H1 (cell line): ENCODE measurements at places on chromosomes 7 and 10.

GRCh38 chr10:33117230-33117629 lies 159.2 kb upstream of the ITGB1 start:
- no peak for DNase-seq

DNA sequence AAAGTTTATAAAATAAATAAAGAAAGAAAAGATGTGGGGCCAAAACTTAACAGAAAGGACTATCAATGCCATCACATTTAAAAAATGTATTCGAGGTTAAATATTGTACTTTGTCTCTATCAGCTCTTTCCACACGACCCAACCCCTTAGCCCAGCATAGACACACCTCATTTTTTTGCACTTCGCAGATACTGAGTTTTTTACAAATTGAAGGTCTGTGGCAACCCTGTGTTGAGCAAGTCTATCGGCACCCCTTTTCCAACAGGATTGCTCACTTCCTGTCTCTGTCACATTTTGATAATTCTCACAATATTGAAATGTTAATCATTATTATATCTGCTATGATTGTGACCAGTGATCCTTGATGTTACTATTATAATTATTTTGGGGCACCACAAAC lies 151.6 kb upstream of the TBX20 start:
- no peak for DNase-seq

DNA sequence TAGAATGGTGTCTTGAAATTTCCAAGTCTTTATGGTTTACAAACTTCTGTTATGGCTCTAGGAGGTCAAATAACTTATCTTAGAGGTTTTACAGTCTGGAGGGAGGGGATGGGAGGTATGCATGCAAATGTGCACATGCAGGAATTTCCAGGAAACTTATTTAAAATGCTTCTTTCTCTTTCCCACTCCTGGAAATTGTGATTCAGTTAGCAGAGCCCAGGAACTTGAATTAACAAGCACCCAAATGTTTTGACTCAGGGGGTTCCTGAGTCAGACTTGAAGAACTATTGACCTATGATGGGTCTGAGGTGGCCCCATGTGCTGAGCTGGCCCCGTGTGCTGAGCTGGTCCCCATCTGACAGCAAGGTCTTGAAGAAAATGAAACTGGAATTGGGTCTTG lies 669.4 kb downstream of the INHBA start:
- no peak for DNase-seq

- no peak for DNase-seq
Observed at GRCh38 chr10:128901236-128901635, 565.8 kb upstream of the MGMT start.

GRCh38 chr10:87915989-87916388 lies 52.6 kb downstream of the PTEN start:
- no peak for DNase-seq
